ENCODE measurements at places on chromosomes 16 and 17.

DNA sequence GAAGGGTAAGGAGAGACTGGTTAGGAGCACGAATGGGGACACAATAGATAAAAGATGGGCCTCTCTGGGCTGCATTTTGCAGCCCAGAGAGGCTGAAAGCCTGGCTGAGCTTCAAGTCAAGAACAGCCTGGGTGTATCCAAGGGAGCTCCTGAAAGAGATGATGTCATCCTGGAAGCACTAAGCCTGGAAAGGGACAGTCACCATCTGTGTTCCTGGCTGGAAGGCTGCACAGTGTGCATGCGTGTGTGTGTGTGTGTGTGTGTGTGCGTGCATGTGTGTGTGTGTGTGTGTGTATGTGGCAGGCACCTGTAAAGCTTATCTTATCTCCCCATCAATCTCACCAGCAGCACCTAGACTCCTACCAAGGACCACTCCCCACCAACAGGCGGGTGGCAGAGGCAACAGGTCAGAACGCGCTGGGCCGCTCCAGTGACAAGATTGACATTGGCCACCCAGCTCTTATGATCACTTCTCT, 44.1 kb downstream of the COG7 start:
- no peak for DNase-seq

DNA sequence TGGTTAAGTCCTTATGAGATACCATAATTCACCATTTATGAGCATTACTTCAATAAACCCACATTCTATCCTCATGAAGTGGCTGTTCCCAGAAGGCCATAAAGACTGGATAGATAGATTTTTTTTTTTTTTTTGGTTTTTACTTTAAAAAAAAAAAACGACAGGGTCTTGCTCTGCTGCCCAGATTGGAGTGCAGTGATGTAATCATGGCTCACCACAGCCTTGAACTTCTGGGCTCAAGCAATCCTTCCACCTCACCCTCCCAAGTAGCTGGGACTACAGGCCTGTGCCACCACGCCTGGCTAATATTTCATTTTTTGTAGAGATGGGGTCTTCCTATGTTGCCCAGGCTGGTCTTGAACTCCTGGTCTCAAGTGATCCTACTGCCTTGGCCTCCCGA, 102.3 kb downstream of the XYLT1 start:
- no peak for DNase-seq

DNA sequence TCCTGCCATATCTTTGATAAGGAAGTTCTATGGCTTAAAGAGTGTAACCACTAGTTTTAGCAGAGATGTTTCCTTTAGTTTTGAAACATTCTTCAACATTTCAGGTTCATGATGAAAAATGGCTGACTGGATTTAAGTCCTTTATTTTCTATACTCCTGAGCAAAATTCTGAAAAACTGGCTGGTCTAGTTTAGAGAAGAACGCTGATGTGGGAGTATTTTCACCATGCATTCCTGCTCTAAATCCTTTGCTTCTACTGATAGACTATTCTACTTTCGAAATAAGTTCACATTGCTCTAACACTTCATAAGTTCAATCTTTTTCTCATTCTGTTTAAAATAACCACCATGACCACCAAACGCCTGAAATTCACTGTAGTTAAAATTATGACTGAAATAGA, 281.9 kb downstream of the FTO start:
- DNase-seq = no peak

- DNase-seq = no peak
These were observed 101.7 kb upstream of the GPR139 start for GRCh38 chr16:20175358-20175757.

DNA sequence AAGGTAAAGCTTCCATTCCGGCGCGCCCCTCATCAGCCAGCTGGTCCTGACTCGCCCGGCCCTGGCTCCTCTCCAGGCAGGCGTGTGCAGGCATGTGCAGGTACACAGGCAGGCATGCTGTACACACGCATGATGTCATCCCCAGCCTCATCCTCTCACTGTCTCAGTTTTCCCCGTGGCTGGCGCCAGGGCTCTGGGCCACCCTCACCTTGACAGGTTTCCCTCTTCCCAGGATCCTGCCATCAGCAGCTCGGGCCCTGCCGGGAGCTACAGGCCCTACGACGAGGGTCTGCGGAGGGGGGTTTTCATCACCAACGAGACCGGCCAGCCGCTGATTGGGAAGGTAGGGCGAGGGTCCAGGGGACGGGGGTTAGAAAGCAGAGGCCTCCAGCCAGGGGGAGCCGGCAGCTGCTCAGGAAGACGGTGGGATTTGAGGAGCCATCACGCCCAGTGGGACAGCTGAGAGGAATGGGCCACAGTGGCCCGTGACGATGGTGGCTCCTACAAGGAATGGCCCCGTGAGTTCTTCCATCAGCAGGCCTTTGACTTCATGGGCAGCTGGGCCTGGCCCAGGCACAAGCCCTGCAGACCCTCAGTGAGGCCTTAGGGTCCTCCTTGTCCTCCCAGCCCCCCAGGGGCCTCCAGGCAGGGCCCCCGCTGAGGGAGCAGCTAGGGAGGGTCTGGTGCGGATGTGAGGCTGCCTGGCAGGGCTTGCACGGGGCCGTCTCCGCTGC, 8.5 kb downstream of the GAA start:
- no peak for DNase-seq

DNA sequence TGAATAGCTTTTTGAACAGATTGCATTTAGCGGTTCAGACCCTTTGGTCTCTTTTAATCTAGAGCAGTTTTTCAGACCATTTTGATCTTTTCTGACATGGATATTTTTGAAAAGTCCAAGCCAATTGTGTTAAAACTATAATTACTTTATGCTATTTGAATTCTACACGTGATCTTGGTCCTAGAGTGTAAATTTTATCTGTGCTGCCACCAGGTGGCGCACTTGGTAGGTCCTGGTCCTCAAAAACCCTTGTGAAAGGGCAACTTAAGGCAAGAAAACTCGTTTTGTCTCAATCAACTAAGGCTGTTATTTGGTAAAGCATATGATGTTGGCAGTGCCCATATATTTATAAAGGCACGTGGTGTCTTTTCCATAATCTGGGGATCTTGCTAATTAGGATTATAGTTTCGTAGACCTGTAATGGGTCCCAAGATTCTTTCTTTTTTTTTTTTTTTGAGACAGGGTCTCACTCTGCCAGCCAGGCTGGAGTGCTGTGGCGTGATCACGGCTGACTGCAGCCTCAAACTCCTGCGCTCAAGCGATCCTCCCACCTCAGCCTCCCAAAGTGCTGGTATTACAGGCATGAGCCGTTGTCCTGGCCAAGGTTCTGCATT, 43.9 kb upstream of the TEX2 start:
- DNase-seq = peak; percentile 81

- peak; percentile 28 for DNase-seq
These were observed 9.1 kb downstream of the TSPOAP1 start for GRCh38 chr17:58319173-58320162.

DNA sequence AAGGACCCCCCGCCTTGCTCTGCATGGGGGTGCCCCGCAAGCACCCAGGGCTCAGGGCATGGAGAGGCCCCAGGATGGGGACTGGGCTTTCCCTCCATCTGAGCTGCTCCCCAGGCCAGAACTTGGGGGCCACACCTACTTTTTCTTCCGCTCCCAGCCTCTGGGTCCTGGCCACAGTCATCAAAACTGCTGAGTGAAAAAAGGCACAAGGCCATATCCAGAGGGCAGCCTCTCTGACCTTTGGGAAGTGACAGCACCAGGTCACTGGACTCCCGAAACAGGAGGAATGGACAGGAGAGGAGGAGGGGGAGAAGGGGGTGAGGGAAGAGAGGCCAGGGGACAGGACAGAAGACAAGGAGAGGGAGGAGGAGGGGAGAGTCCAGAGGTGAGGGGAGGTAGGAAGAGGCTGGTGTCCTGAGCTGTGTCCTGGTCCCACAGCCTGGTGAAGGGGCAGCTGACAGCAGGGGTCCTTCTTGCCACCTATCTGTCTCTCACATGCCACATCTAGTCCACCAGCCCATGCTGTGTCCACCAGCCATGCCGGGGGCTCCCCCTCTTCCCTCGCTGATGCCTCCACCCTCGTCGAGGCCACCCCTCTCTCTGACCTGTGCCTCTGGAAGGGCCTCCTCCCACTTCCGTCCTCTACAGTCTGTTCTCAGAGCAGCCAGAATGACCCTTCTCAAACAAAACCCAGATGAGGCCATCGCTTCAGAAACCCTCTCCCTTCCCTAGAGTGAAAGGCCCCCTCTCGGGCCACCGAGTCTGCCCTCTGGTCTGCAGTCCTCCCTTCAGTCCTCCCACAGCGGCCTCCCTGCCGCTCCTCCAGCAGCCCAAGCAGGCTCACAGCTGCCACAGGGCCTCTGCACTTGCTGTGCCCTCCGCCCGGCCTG, 73.9 kb upstream of the TOB1 start:
- DNase-seq = peak; percentile 23

- DNase-seq = no peak
These were observed 23.1 kb downstream of the LAT start for GRCh38 chr16:29007730-29008593.

DNA sequence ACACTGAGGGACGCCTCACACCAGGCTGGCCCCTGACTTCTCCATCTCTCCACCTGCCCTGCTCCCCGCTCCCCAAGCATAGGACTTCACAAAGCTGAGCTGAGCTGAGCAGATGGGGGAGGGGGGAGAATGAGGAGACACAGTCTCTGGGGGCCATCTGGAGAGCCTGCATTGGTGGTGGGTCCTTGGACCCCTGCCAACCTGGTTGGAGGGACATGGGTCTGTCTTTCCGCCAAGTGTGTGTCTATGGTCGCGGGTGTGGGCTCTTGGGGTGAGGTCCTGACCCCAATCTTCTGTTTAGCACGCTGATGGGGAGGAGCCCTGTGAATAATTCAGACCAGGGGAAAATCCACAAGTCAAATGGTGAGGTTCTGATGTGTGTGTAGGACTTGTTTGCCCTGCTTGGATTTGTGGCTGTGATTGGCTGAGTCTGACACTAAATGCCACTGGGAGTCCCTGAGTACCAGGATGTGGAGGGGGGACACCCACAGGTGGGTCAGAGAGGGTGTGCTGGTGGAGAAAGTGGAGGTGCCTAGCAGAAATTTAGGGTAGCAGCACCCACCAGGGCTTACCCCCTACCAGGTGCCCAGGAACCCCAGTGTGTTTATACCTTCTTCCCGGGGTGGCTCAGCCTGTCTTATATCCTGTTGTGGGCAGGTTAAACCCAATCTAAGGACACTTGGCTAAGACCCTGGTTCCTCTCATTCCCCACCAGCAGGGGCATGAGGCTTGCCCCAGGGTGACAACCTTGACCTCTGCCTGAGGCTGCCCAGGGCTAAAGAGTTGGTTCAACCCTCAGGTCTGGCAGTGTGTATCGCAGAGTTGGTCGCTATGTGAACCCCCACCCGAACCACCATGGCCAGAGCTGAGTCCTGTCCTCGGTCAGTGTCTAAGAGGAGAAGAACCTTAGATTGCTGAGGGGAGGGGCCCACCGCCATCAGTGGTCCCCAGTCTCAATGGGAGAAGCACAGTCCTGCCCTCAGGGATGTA, 2.1 kb downstream of the FMNL1 start:
- DNase-seq = no peak

DNA sequence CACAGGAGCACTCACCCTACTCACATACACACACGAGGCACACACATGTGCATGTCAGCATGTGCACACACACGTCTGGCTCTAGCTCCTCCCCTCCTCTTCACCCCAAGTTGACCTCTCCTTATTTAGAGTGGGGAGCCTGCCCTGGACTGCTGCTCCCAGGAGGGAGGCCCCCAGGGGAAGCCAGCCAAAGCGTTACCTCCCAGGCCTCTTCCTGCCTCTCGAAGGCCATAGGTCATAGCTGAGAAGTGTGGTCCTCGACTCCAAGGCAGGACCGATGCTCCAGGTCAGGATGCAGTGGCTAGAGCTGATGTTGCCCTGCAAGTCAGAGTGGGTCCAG, 18.8 kb downstream of the POLR3K start:
- DNase-seq = no peak

GRCh38 chr17:52120465-52120864, 38.0 kb downstream of the CA10 start:
- no peak for DNase-seq

DNA sequence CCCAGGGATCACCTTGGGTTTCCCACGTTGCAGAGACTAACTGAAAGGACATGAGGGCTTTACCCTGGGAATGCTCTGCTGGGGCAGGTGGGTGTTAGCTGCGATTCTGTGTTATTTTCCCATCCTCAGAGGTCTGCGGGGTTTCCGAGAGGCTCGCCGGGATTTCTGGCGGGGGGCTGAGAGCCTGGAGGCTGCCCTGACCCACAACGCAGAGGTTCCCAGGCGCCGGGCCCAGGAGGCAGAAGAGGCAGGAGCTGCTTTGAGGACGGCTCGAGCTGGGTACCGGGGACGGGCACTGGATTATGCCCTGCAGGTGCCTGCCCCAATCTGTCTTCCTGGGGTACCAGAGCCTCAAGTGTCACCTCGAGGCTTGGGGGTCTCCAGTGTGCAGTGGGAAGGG, 6.9 kb downstream of the ACAP1 start:
- DNase-seq = no peak

DNA sequence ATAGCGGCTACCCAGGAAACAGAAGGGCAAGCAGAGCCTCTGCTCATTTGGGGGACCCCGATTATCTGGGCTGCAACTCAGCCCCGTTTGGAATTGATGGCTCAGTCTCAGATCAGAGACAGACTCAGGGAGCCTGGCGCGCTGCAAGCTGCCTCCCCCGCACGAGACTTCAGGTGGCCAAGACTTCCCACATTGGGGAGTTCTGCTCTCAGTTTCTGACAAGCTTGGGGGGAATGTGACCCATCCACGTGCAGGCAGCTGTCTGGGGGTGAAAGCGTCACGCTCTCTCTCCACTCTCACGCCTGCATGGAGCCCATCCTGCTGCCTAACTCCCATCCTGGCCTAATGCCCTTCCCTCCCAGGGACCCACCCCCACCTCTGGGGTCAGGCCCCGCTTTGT, 157.6 kb upstream of the GSE1 start:
- no peak for DNase-seq

DNA sequence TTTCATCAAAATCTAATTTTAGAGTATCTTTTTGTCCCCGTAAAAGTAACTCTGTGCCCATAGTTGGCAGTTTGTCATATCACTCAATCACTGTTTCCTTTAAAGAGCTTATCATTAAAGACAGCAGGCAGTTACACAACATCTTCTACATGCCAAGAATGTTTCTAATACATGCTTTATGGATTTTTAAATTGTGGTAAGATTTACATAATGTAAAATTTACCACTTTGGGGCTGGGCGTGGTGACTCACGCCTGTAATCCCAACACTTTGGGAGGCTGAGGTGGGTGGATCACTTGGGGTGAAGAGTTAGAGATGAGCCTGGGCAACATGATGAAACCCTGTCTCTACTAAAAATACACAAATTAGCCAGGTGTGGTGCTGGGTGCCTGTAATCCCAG, 687.2 kb downstream of the WWOX start:
- no peak for DNase-seq

DNA sequence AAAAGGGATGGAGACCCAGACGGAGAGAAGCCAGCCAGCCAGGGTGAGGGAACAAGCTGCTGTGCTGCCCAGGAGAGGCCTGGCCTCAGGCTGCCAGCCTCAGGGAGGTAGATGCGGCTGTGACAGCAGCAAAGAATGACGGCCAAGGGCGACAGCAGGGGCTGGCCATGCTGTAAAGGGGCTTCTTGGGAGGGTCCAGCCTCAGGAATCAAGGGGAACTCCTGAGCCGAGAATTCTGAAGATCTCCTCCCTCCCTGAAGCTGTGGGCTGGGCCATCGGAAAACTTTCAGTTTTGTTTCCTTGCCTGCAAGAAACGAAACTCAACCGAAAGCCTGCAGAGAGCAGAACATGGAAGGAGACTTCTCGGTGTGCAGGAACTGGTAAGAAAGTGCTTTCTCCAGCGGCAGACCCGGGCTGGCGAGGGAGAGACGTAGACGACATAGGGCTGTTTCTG, at the start of gene XAF1:
TSS of gene XAF1 (plus strand) at position 316 of the 454 bp plus-strand sequence. CDS start at position 349, 33 bp downstream.
- DNase-seq = peak; percentile 59

- DNase-seq = no peak
These were observed 9.2 kb upstream of the VEZF1 start for GRCh38 chr17:57997085-57997809.

Data from ovary (tissue), 10 donors.